ENCODE measurements at places on chromosomes 6 and 20. TPM values are rescaled to one million over a fixed set of nuclear protein-coding genes. Genes with fewer than 3 reads are reported as not detected.

The ZC3H12D gene
- 0.70 TPM for polyA plus RNA-seq

The TOMM6 gene
- polyA plus RNA-seq: 208 TPM

The ZNF311 gene
- 7.9 TPM for polyA plus RNA-seq

DNA sequence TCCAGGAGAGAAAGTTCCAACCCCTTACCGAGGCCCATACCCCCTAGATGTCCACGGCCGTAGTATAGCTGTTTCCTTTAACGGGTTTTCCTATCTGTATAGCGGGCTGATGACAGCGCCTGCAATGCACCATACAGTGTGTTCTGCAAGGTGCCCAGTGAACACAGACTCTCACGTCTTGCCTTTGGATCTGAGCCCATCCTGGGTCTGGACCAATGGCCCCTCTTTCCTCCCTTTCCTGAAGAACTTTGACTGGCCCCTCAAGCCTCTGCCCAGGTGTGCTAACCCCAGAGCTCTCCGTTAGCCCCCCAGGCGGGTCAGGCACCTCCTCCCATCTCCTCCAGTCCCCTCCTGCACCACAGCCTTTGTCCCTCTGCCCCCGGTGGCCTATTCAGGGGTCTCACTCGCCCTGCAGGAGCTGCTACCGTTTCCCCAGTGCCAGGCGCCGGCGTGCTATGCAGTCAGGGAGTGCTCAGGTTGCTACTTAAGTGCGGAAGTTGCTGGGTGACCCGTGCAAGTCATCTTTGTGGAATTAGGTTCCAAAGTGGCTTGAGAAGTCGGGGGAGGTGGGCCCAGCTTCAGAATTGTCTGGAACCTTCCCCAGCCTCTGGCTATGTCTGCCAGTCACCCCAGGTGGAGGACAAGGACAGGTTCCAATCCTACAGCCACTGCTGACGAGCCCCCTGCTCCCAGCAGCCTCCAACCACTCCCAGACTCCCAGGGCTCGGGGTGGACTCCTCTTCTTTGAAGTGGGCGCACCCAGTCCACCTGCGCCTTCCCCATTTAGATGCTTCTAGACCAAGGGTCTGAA lies 35.0 kb upstream of the ZBP1 start:
- no peak for DNase-seq

DNA sequence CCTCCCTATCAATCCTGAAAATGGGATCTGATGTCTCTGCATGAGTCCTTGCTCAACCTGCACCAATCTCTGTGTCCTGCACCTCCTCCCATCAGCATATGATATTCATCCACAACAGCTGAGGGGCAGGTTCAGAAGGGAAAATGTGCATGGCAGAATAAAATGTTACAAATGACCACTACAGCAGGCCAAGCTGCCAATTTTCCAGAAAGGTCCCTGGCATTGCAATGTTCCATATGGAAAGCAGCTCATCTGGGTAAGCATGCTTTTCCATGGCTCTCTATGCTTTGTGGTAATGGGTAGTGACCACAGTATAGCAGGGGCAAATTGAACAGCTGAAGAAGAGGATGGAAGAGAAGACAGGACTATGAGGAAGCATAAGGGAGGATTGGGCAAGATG lies 841.2 kb upstream of the FLRT3 start:
- DNase-seq: no peak

- no peak for DNase-seq
These were observed 7.1 kb downstream of the TMEM74B start for GRCh38 chr20:1177680-1178079.

- peak; percentile 51 for DNase-seq
These were observed 109.5 kb upstream of the HSF2 start for GRCh38 chr6:122289762-122290539.

GRCh38 chr6:74720923-74721322 lies 484.9 kb downstream of the COL12A1 start:
- no peak for DNase-seq

DNA sequence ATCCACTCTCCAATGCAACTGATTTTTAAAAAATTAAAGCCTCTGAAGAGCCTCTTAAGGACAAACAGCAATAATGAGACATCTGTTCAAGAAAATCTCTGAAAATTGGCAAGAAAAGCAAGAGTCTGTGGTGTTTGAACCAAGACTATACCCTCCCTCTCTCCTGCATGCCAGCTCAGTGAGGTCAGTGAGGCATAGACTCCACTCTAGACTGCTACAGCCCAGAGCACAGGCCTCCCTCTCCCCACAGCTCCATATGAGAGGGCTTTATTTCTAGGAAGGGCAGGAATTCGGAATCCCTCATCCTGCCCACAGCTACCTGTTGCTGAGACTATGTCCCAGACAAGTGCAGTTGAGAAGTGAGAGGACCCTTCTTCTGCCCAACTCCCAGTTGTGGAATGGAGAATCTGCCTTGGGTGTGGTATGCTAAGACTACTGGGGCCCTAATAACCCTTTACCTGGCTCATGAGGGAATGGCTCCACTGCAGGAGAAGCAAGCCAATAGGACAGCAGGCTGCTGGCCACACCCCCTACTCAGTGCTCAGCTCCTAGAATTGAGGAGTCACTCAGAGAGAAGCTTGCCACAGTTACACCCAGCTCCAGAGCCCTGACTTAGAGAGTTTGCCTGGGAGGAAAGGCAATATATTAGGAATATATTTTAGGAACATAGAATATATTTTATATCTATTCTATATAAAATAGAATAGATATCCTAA lies 22.7 kb upstream of the HLA-DQA1 start:
- no peak for DNase-seq

- DNase-seq: no peak
These were observed 238.5 kb upstream of the RAB32 start for GRCh38 chr6:146305092-146305491.

DNA sequence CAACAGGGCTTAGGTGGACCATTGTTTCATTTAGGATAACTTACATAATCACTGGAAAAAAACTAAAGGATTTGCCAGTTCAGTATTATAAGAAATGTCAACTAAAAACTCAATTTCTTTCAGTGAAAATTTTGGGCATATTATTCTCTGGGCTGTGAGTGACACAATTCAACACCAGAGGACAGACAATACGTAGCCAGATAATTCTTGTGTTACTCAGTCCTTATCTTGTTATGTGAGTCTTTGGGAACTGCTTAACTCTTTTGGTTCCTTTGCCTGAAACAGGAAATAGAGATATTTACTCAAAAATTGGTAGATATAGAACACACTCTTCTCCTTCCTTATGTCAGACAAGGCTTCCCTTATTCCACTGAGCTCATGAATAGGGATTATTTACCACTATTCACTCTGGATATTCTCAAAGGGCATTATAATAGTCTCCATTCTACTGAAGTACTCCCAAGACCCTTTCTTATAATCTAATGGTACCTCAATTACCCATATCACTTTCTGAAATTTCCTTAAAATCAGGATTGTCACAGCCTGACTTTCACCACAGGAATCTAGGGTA lies 4.9 kb upstream of the BEND6 start:
- DNase-seq: no peak

- no peak for DNase-seq
These were observed 66.3 kb downstream of the ATXN1 start for GRCh38 chr6:16694781-16695578.
